ENCODE measurements at places on chromosomes 3 and 15. TPM values are rescaled to one million over a fixed set of nuclear protein-coding genes. Genes with fewer than 3 reads are reported as not detected.

- no peak for DNase-seq
Measured at GRCh38 chr15:65551183-65551582, 20.9 kb downstream of the HACD3 start.

DNA sequence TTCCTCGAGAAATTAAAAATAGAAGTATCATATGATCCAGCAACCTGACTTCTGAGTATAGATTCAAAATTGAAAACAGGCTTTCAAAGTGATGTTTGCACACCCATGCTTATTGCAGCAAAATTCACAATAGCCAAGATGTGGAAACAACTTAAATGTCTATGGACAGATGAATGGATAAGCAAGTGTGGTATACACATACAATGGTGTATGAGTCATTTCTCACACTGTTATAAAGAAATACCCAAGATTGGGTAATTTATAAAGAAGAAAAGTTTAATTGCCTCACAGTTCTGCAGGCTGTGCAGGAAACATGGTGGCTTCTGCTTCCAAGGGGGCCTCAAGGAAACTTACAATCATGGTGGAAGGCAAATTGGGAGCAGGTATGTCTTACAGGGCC is 100.8 kb downstream of the KLF13 start:
- DNase-seq = no peak

DNA sequence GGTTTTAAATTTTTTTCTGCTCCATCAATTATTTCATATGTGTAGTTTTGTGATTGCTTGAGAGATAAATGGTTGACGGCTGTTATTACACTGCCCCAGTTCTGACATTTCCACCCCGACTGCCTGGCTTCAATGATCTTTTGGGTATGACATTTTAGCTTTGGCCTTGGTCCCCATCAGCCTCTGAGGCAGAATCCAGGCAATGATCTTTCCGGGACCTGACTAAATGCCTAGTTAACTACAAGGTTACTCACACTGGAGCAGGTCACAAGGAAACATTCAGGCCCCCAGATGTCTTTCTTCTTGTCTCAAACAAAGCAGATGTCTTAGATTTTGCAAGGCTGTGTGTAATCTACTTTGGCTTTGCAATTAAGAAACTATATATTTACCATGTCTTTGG is 61.1 kb upstream of the TMCO5A start:
- DNase-seq = no peak

DNA sequence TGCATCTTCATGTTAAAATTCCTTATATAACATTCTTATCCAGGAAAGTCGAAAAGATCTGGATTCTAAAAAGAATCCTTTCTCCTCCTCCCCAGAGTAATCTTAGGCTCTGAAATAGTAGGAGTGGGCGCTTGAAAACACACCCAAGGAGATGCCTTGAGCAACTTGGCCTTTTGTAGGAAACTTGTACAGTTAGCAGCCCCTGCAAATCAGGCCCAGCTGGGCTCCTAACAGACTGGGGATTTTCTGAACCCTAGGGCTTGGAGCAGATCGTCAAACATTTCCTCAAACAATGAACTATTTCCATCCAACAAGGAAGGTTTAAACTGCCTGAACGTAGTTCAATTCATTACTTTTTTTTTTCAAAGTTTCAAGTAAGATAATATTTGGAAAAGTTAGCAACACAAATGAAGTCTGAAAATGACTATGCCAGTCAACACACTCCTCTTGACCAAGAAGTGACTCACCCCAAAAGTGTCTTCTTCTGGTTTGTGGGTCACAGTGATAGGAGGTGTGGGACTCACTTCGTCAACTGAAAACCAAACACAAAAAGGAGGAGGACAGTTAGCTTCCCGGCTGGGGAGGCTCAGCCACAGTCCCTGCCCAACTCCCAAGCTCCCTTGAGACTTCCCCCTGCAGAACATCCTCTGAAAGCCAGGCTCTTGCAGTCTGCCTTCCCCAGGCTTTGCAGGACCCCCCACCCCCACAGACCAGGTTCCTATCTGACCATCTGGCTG is 129.7 kb downstream of the NTRK3 start:
- no peak for DNase-seq

DNA sequence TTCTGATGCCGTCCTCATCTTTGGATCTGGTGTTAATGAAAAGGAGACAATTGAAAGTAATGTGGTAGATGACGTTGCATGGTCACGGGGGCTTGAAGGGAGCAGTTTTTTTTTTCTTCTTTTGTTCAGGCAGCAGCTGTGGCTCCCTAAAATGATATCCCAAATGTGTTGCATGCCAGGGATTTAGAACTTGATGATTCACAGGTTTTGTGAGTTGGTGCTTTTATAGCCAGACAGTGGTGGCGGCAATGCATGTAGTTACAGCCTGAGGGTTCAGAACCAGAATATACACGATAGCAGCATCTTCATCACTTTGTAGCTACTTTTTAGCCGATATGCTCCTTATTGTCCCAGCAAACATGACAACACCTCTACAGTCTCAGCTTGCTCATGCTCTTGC is 133.4 kb downstream of the CHST2 start:
- no peak for DNase-seq

DNA sequence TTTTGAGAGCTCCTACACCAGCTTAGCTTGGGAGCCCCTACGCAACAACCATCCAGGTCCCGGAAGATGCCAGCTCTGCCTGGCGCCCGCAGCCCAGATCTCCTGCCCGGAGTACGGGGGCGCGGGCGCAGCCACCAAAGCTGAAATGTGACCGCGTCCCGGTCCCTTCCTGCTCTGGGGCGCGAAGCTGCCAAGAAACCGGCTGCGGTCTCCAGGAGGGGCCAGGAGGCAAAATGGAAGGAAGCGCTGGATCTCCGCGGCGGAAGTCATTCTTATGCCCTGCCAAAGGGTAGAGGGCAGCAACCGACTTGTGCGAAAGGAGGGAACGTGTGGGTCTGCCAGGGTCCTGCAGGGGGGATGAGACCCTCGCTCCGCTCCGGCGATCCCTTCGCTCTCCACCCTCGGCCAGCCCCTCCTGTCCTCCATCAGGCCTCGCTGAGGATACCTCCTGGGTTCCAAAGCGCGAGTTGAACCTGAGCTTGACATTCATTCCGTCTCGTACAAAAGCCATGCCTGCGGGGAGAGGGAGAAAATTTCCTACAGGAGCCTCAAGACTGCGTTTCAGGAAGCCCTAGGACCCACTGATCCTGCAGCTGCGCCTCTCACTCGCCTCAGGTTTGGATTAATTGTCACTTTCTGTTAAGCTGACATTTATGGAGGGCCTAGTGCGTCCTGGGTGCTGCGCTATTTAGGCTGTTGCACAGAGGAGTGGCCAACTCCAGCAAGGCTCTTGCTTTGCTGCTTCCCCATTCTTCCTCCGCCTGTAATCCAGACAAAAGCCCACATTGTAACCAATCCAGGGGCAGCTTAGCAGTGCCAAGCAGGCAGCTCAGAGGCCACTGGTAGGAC is 98.3 kb upstream of the VGLL3 start:
- no peak for DNase-seq

DNA sequence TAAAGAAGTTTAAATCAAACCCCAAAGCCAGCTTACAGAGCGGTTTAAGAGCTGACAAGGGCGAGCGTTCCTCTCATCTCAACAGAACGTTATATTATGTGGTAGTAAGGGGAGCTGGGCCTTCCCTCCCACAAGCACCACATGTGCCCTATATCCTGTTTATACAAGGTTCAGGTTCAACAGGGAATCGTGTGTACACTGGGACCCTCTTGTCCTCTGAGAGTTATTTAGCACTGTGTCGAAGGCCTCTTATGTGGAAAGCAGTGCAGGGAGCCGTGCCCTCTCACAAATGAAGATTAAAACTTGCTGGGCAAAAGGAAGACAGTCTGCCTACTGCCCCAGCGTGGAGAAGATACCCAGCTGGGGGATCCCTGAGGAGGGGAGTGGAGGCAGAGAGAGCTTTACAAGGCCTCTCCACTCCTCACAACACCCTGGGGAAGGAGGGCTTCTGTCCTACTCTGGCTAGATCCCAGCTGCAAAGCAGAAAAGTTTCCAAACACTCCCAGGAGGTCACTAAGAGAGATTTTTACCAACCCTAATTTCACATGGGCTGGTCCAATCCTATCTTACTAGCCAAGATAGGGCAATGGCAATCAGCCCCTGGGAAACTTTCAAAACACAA is 2.9 kb downstream of the TLE3 start:
- DNase-seq = no peak

GRCh38 chr3:150274372-150274771 is 133.7 kb upstream of the TSC22D2 start:
- DNase-seq = no peak

DNA sequence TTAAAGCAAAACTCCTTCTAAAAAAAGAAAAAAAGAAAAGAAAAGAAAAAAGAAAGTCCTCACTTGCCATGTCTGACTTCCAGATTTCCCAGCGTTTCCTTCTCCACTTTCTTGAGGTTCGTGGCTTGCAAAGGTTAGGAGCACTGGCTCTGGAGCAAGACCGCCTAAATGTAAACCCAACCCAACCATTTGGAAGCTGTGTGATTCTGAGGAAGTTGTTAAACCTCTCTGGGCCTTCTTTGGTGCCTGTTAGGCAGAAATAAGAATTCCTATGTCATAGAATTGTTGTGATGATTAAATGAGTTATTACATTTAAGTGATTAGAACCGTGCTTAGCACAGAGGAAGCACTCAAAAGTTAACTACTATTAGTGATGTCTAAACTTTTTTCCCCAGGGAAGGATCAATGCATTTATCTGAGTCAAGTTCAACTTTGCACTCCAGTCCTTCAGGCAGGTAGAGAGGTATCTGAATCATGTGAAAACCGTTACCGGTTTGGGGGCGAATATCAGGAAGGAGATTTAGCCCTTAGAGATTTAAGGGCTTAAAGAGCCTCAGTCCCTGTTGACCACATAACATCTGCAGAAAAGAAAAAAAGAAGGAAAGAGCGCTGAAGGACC is 78.3 kb upstream of the HES1 start:
- DNase-seq = no peak

CCR3 gene
- total RNA-seq = not detected

LYZL4 gene
- total RNA-seq = not detected

AGTR1 gene
- total RNA-seq = 11.3 TPM

VEPH1 gene
- not detected for total RNA-seq

TRH gene
- 0.33 TPM for total RNA-seq

COLQ gene
- 2.0 TPM for total RNA-seq

ALPK3 gene
- total RNA-seq = 16.2 TPM
